ENCODE measurements at places on chromosomes 11 and 22.

DNA sequence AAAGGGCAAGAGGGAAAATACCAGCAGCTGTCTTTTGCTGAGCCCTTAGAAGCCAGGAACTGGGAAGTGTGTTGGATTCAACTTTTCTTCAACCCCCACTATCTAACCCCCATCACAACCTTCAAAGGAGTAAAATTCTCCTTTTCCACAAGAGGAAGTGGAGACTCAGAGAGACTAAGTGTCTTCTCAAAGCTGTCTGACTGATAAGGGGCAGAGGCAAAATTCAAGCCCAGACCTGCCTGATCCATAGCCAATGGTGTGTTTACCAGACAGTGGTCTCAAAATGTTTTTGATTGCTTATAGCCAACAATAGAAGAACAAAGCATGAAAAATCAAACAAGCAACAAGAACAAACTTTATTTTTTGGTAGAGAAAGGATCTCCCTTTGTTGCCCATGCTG, 707.0 kb downstream of the NTM start:
- DNase-seq = no peak
- no peak overlapping the region for H3K27ac ChIP-seq
- no peaks in the 10 kb centered on the region for H3K4me1 ChIP-seq

GRCh38 chr11:101583251-101584128, at the start of gene TRPC6:
Gene TRPC6, minus strand, starts transcription at chr11:101584007. Its CDS starts 504 bp downstream, at chr11:101583503.
- H3K4me1 ChIP-seq = no peaks in the 10 kb centered on the region
- DNase-seq = no peak
- H3K27ac ChIP-seq = no peak within 1 kb of the TSS
- H3K27me3 ChIP-seq = no peaks in the 10 kb centered on the region
- H3K36me3 ChIP-seq = no peaks in the 10 kb centered on the region

DNA sequence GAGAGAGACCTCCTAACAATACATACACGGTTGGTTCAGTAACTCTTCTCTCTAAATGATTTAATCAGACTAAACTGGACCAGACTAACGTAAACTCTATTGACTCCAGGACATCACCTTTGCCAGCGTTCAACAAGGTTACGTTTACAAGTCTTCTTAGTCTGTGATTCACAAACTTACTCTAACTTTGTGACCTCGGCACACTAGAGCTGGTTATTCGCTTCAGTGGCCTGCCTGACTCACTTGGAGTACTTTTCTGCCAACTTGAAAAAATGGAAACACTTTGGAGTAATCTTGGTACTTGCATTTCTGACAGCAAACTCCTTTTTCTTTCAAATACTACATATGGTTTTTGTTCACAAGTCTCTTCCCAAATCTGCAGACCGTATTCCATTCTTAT, 26.2 kb downstream of the MTMR2 start:
- H3K36me3 ChIP-seq = no peaks in the 10 kb centered on the region
- no peak overlapping the region for H3K4me3 ChIP-seq
- no peak overlapping the region for H3K27ac ChIP-seq
- no peaks in the 10 kb centered on the region for H3K27me3 ChIP-seq

GRCh38 chr11:28529540-28530410, 421.6 kb downstream of the METTL15 start:
- no peaks in the 10 kb centered on the region for H3K27me3 ChIP-seq
- no peak overlapping the region for H3K4me3 ChIP-seq
- H3K27ac ChIP-seq = no peak overlapping the region
- no peaks in the 10 kb centered on the region for H3K36me3 ChIP-seq

GRCh38 chr11:31328697-31329096, 40.8 kb downstream of the DCDC1 start:
- no peak for DNase-seq
- H3K27ac ChIP-seq = no peak overlapping the region
- H3K4me1 ChIP-seq = no peaks in the 10 kb centered on the region
- H3K36me3 ChIP-seq = no peaks in the 10 kb centered on the region

GRCh38 chr22:40153192-40153591, 24.5 kb upstream of the TNRC6B start:
- H3K27me3 ChIP-seq = no peaks in the 10 kb centered on the region
- H3K4me1 ChIP-seq = no peaks in the 10 kb centered on the region
- no peak for DNase-seq
- no peaks in the 10 kb centered on the region for H3K36me3 ChIP-seq
- no peak overlapping the region for H3K27ac ChIP-seq

GRCh38 chr22:30356449-30357235, at the start of the genes CCDC157 and SF3A1:
Gene CCDC157, plus strand, starts transcription at chr22:30357007. Its CDS starts 8,994 bp downstream, at chr22:30366001.
Gene SF3A1, minus strand, starts transcription at chr22:30356894. Its CDS starts 102 bp downstream, at chr22:30356792.
- H3K27me3 ChIP-seq = no peaks in the 10 kb centered on the region
- peak within 1 kb of the TSS; percentile 100 for H3K27ac ChIP-seq
- peak within 1 kb of the TSS; percentile 94 for H3K4me3 ChIP-seq

- H3K4me1 ChIP-seq = no peaks in the 10 kb centered on the region
- DNase-seq = no peak
- no peaks in the 10 kb centered on the region for H3K27me3 ChIP-seq
- H3K27ac ChIP-seq = no peak overlapping the region
Observed at GRCh38 chr11:68115285-68115684, 5.9 kb downstream of the CHKA start.

DNA sequence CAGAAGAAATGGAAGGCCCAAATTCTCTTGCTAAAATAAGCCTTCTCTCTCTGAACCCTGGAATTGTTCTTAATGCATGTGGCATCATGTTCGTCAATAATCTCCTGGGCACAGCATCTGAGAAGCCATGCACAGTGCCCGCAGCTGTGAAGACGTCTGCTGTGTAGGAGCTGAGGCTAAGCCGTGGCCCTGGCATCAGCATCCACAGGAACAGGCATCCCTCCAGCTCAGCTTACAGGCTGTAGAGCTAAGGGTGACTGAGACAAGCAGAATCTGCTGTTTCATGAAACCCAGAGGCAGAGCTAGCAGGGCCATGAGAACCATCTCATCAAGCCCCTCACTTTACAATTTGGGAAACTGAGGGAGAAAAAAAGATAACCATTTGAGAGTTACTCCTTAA, 60.6 kb downstream of the SEZ6L start:
- H3K4me1 ChIP-seq = no peaks in the 10 kb centered on the region
- DNase-seq = no peak
- no peak overlapping the region for H3K4me3 ChIP-seq
- no peak overlapping the region for H3K27ac ChIP-seq
- no peaks in the 10 kb centered on the region for H3K27me3 ChIP-seq

- no peaks in the 10 kb centered on the region for H3K36me3 ChIP-seq
- no peak overlapping the region for H3K27ac ChIP-seq
- no peaks in the 10 kb centered on the region for H3K4me1 ChIP-seq
- no peak for DNase-seq
Observed at GRCh38 chr22:17476838-17477237, 86.5 kb upstream of the SLC25A18 start.

- H3K4me1 ChIP-seq = peaks cover 9% of the 10 kb centered on the region
- H3K27me3 ChIP-seq = no peaks in the 10 kb centered on the region
- DNase-seq = no peak
- H3K27ac ChIP-seq = peak overlapping the region; percentile 75
Observed at GRCh38 chr11:405954-406795, 8.6 kb downstream of the SIGIRR start.

- H3K27ac ChIP-seq = no peak overlapping the region
- H3K36me3 ChIP-seq = no peaks in the 10 kb centered on the region
- no peaks in the 10 kb centered on the region for H3K27me3 ChIP-seq
Observed at GRCh38 chr11:89065066-89065465, 716 bp downstream of the GRM5 start.

- no peak overlapping the region for H3K27ac ChIP-seq
- no peak for DNase-seq
- H3K27me3 ChIP-seq = peaks cover 6% of the 10 kb centered on the region
- no peaks in the 10 kb centered on the region for H3K36me3 ChIP-seq
Observed at GRCh38 chr11:124394408-124394807, 4.4 kb downstream of the OR8B3 start.

GRCh38 chr22:29606320-29606719, 2.9 kb downstream of the NF2 start:
- H3K36me3 ChIP-seq = no peaks in the 10 kb centered on the region
- H3K27me3 ChIP-seq = no peaks in the 10 kb centered on the region
- H3K27ac ChIP-seq = no peak overlapping the region
- peaks cover 11% of the 10 kb centered on the region for H3K4me1 ChIP-seq
- no peak overlapping the region for H3K4me3 ChIP-seq
- DNase-seq = no peak

DNA sequence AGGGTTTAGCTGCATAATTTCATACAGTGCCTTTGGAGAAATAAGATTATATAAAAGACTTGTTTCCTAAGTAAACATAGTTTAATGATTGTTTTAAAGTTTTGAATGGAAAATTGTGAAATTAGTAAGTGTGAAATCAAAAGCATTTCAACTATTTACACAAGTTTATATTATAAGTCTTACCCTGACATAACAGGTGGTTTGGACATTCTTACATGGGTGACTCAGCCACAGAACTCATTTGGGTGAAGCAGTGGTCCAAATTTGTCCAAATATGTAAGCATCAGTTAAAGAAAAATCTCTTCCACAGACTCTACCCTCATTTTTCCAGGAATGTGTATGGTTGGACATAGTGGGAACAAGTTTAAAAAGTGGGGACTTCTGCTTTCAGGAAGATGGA, 68.0 kb downstream of the USP47 start:
- no peaks in the 10 kb centered on the region for H3K4me1 ChIP-seq
- H3K36me3 ChIP-seq = peaks cover 5% of the 10 kb centered on the region
- no peak overlapping the region for H3K4me3 ChIP-seq
- H3K27ac ChIP-seq = no peak overlapping the region
- H3K27me3 ChIP-seq = no peaks in the 10 kb centered on the region

- H3K4me1 ChIP-seq = no peaks in the 10 kb centered on the region
- no peak overlapping the region for H3K4me3 ChIP-seq
- H3K36me3 ChIP-seq = no peaks in the 10 kb centered on the region
Observed at GRCh38 chr11:11528986-11529385, 92.8 kb downstream of the GALNT18 start.

GRCh38 chr11:79066456-79067351, 374.1 kb downstream of the TENM4 start:
- no peak overlapping the region for H3K27ac ChIP-seq
- no peak overlapping the region for H3K4me3 ChIP-seq
- no peaks in the 10 kb centered on the region for H3K27me3 ChIP-seq
- no peaks in the 10 kb centered on the region for H3K4me1 ChIP-seq
- H3K36me3 ChIP-seq = no peaks in the 10 kb centered on the region

DNA sequence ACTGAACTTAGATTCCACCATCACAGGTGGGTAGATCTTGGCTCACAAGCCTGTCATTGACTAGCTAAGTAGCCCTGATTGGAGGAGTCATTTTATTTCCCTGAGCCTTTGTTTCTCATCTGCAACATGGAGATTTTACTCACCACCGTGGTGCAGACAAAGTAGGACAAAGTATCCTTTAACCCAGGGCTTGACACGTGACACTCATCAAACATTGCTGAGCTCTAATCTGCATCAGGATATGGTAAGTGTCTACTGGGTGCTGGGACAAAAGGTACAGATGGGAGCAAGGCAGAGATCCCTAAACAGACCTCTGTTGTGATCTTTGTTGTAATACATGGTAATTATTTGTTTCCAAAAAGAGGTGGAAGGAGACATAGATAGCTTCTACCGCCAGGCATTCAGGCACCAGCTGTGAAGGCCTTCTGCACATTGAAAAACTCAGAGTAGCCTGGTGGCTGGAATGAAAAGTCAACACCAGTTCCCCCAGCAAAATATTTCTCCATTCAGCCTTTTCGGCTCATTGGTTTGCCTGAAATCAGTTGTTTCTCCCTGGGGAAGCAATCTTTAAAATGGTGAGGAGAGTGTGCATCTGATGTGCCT, 18.3 kb upstream of the MICAL2 start:
- no peak for DNase-seq
- H3K4me3 ChIP-seq = no peak overlapping the region
- no peaks in the 10 kb centered on the region for H3K27me3 ChIP-seq
- peaks cover 15% of the 10 kb centered on the region for H3K4me1 ChIP-seq
- H3K36me3 ChIP-seq = no peaks in the 10 kb centered on the region

DNA sequence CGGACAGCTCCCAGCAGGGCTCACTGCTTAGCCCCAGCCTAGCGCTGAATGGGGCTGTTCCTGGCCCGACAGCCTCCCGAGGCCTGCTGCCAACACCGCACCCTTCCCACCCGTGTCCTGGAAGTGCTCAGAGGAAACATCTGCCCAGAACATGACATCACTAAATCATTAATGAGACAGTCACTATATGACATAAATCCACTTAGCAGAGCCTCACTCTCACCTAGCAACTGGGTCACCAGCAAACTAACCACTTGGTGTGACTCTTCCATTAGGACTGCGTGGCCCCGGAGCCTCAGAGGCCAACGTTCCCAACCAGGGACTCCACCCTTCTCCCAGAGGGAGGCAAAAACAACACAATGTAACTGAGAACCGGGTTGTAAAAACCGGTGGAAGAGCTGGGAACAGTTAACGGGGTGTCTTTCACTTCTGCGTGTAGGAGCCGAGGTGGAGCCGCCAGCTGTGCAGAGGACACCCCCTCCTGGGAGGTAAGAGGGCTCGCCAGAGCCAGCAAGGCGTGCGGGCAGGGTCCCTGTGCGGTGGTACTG, 21.4 kb upstream of the PACSIN2 start:
- no peaks in the 10 kb centered on the region for H3K36me3 ChIP-seq
- H3K4me3 ChIP-seq = no peak overlapping the region
- no peaks in the 10 kb centered on the region for H3K27me3 ChIP-seq
- no peak for DNase-seq

- no peak for DNase-seq
- peaks cover 11% of the 10 kb centered on the region for H3K4me1 ChIP-seq
- H3K4me3 ChIP-seq = peak overlapping the region; percentile 97
- no peaks in the 10 kb centered on the region for H3K27me3 ChIP-seq
- H3K36me3 ChIP-seq = no peaks in the 10 kb centered on the region
Observed at GRCh38 chr11:87036756-87037449, 831 bp upstream of the TMEM135 start.

DNA sequence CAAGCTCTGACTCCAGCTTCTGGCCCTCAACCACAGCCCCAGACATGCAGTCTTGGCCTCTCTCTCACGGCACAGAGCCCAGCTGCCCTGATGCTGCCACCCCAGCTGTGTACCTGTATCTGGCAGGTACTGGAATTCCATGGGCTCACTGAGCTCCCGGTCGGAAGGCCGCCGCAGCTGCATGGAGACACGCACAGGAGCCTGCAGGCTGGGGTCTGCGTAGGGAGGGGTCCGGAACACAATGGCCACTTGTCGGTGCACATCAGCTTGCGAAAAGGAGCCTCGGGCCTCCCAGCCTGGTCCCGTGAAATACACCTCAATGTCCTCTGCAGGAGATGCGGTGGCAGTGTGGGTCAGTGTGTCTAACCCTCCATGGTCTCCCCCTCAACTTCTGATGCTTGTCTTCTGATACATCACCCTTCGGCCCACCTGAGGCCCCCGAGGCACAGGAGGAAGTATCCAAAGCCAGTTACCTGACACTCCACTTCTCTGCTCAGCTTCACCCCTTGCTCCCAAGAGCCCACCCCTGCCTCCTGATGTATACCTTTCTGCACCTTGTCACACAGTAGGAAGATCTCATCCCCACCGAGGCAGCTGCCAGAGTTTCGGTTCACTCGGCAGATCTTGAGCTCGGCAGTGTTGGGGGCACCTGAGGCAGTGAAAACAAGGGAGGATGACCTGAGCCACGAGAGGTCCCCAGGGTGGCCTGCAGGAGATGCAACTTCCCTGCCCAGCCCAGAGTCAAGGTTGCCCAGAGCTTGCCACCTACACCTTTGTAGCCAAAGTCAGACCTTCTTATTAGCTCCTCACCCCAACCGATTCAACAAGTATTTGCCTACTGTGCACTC, 4.3 kb downstream of the RELA start:
- no peaks in the 10 kb centered on the region for H3K27me3 ChIP-seq
- H3K27ac ChIP-seq = no peak overlapping the region
- H3K36me3 ChIP-seq = peaks cover 38% of the 10 kb centered on the region
- no peak overlapping the region for H3K4me3 ChIP-seq
